Stimulated activated CD4-positive, alpha-beta T cell treated with anti-CD3 and anti-CD28 coated beads, TNF-alpha, amount 100 ng/mL, for 4 hours (primary cell): ENCODE measurements at places on chromosomes 5 and 9.

DNA sequence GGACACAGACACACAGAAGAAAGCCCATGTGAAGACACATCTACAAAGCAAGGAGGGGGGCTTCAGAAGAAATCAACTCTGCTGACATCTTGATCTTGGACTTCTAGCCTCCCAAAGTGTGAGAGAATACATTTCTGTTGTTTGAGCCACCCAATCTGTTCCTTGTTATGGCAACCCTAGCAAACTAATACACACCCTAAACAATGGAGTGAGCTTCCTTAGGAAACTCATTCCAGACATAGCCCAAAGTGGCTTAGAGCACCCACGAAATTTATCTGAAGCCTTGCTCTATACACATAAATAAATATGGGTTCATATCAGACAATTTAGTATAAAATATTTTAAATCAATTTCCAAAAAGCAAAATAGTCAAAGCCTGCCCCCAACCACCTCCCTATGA, 7.6 kb upstream of the TBC1D2 start:
- DNase-seq, result no peak

DNA sequence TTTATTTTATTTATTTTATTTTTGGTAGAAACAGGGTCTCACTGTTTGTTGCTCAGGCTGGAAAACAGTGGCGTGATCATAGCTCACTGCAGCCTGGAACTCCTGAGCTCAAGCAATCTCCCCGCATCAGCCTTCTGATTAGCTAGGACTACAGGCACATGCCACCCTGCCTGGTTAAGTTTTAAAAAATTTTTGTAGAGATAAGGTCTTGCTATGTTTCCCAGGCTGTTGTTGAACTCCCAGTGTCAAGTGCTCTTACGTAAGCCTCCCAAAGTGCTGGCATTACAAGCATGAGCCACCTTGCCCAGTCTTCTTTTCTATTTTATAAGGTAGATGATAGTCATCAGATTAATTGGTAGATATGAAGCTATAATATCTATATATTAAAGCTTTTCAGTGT, 382.7 kb downstream of the CDH12 start:
- no peak for DNase-seq

GRCh38 chr5:17346811-17347210, 129.4 kb downstream of the BASP1 start:
- DNase-seq, result no peak

- no peak for DNase-seq
These were observed 59.0 kb upstream of the NUDT12 start for GRCh38 chr5:103621548-103621930.

GRCh38 chr5:170262061-170263045, 29.6 kb downstream of the C5orf58 start:
- DNase-seq, result no peak

DNA sequence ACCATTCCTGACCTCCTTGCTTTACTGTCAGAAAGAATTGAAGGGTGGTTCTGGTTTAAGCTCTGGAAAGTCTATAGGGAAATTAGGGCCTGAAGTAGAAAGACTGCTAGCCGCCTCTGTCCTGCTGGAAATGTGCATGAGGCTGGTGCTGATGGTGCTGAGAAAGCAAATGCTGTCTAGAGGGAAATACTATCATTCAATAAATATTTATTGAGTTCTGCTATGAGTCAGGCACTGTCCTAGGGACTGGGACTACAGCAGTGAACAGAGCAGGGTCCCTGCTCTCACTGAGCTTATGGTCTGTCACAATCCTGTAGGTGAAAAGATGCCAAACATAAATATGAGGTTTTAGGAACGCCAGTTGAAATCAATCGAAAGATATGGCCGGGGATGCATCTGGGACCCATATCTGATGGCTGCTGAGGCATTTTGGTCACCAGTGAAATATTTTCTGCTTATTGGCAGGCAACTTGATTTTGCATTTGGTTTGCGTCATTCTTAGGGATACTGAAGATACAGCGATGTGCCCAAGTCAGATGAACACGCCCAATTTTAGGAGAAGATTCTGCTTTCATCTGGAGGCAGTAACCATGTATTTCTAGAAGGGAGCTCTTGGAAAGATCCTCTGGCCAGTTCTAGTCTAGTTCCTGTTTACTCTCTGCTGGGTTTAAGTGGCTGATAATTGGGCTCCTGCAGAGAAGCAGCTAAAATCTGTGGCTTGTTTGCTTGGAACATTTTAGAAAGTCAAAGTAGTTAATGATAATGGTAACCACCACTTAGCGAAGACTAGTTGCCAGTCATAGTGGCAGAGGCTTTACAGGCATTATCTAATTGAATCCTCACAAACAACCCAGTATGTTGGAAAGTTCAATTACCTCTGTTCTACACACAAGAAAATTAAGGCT, 73.3 kb downstream of the INSYN2B start:
- DNase-seq, result no peak

DNA sequence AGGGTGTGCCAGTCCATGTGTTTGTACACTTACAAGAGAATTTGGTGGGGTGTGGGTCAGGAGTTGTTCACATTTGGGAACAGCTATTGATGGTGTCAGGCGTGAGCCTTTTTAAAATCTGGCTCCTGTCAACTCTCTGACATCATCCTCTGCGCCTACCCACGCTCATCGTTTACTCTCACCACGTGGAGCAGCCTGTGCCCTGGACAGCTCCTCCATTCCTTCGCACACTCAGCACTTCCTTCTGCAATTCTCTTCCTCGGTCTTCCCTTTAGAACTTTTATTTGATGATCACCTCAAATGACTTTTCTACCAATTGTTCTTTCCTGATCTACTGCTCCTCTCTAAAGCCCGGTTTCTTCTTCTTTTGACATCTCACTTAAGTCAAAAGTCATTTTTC, 42.1 kb upstream of the GNAQ start:
- DNase-seq, result no peak

GRCh38 chr9:15612962-15613361, 60.1 kb downstream of the CCDC171 start:
- DNase-seq, result no peak

DNA sequence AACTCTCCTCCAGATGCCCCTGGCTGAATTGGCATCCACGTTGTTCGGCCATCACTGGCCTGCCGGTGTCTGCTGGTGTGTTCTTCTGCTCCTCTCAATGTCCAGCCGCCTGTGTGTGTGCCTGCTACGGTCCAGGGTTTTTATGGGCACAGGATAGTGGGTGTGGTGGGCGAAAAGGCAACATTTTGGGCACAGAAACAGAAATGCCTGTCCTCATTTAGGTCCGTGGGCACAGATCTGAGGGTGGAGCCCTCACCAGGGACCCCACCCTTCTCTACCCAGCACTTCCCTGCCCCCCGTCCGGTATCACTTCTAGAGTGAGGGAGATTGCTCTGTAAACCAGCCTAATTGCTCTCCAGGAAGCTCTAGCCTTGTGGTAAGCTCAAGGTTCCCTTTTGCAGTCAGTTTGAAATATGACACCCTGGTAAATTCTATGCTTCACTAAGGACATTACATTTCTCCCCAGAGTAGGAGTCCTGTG, 410.1 kb downstream of the MAT2B start:
- no peak for DNase-seq

DNA sequence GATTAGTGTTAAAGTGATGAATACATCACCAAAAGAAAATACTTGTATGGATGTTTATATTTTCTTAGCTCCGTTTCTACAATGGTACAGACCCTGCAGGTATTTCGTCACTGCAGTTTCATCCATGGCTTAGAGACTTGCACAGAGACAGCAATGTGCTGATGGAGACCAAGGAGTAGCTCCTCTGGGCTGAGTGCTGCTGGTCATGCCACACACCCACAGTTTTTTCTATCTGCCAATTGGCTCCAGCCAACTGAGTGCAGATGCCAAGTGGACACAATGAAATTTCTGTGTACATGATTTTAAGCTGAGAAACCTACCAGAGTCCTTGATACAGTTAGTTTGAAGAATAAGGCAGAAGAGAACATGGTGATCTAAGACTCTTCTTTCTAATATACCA, 145.9 kb upstream of the ADCY2 start:
- no peak for DNase-seq

- DNase-seq, result no peak
These were observed 22.8 kb downstream of the FBXW5 start for GRCh38 chr9:136921718-136922117.

- no peak for DNase-seq
These were observed 292.9 kb downstream of the MED10 start for GRCh38 chr5:6085341-6085860.

GRCh38 chr5:32711362-32711680, 200 bp downstream of the NPR3 start:
- DNase-seq, result no peak

- DNase-seq, result no peak
These were observed 122.4 kb downstream of the SNCAIP start for GRCh38 chr5:122434205-122434970.

GRCh38 chr9:35844628-35845270, 15.7 kb downstream of the TMEM8B start:
- no peak for DNase-seq

- no peak for DNase-seq
These were observed 930 bp downstream of the PRLR start for GRCh38 chr5:35229076-35230037.

DNA sequence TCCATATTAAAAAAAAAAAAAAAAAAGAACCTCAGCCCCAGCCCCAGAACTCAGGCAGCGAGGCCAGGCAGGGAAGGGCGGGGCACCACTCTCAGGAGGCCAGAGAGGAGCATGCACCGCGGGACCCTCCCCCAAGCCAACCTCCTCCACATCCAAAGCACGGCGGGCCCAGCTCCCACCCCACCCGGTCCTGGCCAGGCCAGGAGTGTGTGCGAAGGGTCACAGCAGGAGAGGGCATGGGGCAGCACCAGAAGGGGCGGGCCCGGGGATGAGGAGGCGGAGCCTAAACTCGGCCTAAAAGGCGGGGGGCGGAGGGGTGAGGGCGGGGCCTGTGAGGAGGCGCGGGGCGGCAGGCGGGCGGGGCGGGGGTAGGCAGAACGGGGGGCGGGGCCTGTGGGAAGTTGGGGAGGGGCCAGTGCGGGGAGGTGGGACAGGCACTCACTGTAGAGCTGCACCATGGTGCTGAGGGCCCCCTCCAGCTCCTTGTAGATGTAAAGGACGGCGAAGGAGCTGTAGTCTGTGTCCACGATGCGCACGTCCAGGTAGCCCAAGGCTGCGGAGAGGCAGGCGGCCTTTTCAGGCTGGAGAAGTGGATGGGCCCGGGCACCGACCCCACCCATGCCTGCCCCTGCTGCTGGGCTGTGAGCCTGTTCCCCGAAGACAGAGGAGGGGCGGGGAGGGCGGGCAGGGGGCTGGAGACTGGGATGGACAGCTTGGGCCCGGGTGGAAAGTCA, 1.2 kb downstream of the LCN15 start:
- peak; percentile 22 for DNase-seq

DNA sequence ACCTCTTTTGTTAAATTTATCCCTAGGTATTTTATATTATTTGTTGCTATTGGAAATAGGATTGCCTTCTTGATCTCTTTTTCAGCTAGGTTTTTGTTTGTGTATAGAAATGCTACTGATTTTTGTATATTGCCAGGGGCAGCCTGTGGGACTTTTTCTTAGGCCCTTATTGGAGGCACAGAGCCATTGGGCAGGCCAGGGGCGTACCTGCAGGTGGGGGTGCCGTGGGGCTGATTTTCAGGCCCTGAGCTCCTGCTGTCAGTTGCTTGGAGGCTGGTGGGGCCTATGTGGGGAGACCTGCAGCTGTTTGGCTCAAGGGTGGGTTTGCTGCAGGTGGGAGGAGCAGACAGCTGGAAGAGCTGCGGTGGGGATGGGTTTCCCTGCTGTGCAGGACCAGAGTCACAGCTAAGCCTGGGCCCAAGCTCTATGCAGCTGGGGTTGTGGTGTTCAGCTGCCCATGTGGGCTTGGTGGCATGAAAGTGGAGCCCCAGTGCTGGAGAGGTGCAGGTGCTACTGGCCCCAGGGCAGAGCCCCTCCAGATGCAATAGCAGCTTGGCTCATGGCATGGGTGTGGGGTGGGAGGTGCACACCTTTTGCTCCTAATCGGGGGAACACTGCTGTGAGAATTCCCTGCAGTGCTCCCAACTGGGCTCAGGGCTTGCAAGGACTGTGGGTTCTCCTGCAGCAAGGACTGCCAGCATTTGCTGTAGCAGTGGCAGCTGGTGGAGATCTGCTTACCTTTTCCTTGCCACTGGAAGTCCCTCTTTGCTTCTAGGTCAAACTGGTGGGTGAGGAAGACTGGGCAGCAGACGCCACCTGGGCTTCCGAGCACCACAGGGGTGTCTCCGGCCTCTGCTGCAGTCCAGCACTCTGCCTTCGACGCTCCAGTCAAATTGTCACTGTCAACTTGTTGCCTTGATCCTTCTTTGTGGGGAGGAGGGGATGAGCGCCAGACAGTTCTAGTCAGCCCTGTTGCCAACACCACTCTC, 7.6 kb upstream of the CLPTM1L start:
- DNase-seq, result no peak

DNA sequence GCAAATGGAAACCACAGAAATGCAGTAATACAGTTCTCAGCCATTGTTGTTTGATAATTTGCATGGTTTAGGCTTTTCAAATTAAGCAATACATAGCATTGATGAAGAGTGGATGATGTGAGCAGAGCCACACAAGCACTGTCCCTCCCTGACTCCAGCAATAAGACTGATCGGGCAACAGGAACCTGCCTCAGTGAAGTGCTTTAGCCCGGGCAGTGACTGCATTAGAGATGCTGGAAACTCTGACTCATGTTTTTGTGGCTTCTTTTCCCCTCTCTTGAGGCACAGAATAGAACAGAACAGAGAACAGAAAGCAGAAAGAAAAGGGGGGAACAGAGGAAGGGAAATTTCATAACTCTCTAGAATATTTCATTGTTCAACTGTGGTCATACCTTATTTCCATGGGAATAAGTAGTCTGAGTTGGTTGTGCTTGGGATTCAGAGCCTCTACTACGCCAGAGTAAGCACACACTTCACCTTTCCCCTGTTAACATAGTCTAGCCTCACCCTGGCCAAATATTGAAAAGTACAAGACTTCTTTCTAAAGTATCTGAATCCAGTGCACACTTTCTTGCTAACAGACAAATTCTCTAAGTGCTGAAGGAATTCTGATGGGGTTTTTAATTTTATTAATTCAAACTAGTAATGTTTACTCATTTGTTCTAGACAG, 164.8 kb upstream of the VCAN start:
- DNase-seq, result no peak

DNA sequence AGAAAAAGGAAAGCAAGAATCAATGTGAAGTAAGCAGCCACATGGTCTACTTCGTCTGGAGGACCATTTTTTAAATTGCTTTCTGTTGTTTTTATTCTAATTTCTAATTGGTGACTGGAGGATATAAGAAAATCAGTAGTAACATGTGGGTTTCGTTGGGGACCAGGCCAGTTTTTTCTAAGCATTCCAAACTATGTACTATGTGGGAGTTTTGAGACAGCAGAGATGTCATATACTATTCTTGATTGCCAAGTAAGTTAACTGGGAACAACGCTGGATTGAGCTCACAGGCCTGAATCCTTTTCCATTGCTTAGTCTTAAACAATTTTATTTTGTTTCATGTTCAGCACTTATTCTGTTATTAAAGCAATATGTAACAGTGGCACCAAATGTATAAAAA, 225.7 kb downstream of the TMEM167A start:
- DNase-seq, result no peak
